ENCODE measurements at places on chromosomes 6 and 20.
A peak's percentile ranks its signal among the peaks of the same experiment; 100 is the strongest.

DNA sequence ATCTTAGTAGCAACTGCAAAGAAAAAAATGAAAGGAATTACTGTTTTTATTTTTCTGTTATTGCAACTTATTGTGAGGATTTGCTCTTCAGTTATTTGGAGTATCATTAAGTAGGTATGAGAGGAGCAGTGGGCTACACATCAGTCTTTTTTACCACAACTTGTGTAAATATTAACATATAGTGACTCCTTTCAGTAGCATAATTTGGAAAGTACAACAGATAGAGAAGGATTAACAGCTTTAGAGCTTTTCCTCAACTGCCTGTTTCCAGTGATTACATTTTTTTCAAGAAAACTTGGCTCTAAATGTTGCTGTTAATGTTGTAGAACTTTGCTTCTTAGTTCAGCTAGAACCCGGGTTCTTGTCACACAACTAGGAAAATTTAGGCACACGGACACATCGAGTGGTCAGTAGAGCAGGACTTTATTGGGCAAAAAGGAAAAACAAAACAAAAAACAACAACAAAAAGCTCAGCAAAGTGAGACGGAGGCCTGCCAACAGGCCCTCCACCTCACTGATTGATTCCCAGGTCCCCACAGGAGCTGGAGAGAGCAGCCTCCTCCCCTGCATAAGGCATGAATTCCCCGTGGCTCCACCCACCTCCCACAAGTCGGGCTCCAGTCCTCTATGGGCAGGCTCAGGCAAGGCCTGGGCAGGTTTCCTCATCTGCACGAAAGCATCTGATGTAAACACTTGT lies 75.1 kb downstream of the ADGRG6 start:
- DNase-seq: no peak

DNA sequence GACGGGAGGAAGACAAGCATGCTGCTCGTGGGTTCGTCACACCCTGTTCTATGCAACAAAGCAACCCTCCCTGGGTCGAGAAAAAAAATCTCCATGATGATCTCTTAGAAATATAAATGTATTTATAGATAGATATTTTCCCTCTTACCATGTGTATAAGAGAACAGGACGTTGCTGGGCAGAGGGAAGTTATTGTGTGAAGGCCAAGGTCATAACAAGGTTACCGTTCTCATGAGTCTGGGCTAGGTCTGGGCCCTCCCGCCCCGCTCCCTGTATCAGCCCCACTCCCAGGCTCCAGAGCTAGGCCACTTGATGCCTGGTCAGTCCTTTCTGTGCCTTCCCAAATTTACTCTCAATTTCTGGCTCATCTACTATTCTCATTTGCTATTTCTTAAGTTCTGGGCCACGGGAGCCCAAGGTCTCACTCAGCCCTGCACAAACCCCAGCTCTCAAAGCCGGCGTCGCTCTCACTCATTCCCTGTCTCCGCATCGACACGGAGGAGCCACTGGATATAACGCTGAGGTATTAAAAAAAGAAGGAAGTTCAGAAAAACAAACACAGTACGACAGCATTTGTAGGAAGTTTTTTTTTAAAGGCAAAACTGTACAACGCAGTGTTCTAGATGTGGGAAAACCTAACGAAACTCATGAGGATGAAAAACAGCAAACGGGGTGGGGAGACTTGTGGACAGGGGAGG lies 96.8 kb downstream of the PSMG4 start:
- no peak for DNase-seq

DNA sequence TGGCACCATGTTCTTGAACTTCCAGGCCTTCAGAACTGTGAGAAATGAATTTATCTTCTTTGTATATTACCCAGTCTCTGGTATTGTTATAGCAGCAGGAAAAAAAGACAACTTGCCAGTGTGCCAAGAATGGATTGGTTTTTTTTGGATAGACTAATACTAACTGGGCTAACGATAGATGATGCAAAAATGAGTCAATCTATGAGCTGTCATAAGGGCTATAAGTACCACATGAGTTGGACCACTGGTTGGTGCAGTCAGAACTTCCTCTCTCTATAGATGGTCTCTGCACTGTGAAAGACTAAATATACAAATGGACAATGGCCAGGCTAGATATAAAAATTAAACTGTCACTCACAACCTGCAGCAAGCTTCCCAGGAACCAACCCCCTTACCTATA lies 87.6 kb upstream of the COL21A1 start:
- no peak for DNase-seq

- no peak for DNase-seq
Observed at GRCh38 chr20:4836473-4836872, 114.8 kb downstream of the PRND start.

DNA sequence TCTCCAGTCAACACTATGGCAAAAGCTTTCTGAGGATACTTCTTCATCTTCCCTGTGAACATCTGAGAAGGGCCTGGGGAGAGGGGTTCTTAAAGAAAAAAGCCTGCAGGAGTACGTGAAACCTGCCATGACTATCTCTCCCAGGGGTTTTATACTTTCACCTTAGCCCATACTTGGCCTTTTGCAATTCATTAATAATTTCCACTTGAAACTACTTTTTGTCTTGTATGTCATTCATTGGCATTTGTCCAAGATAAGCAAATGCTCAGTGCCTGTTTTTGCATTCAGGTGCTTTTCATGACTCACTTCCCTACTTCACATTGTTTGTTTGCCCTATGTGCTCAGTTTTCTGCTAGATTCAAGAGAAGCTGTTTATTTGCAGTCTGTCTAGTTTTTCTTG lies 580.3 kb upstream of the GJE1 start:
- DNase-seq: no peak

- DNase-seq: no peak
Observed at GRCh38 chr6:154012852-154013251, 26.2 kb upstream of the OPRM1 start.

- no peak for DNase-seq
Observed at GRCh38 chr20:17936286-17936760, 32.3 kb downstream of the SNX5 start.

DNA sequence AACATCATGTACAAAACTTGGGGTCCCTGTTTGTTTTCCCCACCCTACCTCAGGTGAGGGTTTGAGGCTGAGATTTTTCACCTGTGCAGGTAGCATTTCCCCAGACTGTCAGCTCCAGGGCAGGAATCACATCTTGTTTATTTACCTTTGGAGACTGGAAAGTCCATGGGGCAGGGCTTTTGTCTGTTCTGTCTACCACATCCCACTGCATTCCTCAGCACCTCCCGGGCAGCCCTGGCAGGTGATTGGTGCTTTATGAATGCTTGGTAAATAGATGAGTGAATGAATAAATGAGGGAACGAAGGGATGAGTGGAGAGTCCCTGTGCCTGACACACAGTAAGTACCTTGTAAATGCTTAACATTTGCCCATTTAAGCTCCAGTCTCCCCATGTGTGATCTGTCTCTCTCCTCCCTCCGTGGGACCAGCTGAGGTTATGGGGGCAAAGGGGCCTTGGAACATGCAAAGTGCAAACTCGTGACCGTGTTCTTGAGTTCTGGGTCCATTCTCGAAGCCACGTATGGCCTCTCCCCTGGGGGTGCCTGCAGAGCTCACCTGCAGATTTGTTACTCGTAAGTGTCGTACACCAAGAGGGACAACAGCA lies 69.7 kb upstream of the PMEPA1 start:
- DNase-seq: no peak

DNA sequence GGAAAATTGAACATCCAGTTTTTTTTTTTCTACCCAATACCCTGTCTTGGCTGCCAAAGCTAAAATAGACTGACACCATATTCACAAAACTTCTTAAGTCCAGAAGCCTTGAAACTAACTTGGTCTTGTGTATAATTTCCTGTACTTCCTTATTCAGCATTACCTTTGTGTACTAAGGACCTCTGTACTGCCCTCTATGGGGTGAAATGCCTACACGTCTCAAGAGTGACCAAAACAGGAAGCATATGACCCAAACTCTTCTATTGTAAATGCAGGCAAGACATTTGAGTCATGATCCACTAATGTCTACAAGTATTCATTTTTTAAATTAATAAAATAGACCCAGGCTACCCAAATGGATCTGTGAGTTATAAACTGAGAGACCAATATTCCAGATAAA lies 50.4 kb downstream of the HMGCLL1 start:
- peak; percentile 4 for DNase-seq

- no peak for DNase-seq
Observed at GRCh38 chr6:162560891-162561290, 166.7 kb downstream of the PRKN start.

DNA sequence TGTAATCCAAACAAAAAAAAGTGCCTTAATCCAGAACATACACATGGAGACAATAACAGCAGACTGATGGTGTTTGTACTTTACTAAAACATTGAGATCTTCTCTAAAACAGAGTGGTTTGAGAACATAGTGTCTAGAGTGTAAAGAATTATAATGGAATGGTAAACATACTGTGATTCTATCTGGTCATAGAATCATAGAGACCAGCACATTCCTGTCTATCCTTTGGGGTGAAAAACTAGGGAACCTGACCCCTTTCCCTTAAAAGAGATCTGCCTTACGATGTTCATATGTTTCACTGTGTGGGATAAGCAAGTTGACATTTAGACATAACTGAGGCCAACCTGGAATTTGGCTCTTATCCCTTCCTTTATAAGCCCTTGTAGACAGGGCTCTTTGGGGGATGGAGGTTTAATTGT lies 55.7 kb downstream of the TRMT11 start:
- no peak for DNase-seq

- DNase-seq: no peak
Observed at GRCh38 chr6:50543666-50544065, 169.7 kb upstream of the TFAP2D start.

DNA sequence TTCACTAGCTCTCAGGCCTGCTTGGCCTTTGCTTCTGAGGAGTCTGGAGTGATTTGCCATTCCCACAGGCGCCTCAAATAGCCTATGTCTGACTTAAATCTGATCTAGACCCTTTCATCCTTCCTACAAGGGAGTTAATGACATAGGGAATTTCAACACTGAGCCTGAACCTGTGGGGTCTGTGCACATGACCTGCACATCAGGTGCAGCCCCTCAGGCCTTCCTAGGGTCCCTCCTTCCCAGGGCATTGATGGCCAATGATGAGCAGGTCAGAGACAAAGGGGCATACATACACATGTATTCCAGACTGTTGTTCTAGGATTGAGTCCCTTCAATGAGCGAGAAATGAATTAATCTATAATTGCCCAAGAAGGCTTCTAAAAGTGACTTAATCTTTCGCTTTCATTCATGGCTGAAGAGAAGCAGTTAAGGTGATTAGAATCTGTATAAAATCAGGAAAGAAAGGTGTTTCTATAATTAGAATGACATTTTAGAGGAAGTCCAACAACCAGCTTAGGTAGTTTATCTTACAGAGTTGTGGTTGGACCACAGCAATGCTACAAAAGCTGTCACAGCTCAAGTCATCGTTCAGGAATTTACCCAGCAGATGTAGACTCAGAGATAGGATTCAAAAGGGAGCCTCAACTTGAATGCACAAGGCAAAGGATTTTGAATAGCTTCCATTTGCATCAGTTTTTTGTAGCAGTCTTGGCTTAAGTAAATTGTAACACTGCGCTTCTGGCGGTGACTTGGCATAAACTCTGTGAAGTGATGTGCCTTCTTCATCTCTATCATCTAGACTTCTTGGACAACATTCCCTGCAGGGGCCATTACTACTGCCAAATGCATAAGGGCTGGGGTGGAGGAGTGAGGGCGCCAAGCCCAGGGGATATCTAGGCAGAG lies 27.0 kb upstream of the TBC1D7 start:
- DNase-seq: peak; percentile 94

DNA sequence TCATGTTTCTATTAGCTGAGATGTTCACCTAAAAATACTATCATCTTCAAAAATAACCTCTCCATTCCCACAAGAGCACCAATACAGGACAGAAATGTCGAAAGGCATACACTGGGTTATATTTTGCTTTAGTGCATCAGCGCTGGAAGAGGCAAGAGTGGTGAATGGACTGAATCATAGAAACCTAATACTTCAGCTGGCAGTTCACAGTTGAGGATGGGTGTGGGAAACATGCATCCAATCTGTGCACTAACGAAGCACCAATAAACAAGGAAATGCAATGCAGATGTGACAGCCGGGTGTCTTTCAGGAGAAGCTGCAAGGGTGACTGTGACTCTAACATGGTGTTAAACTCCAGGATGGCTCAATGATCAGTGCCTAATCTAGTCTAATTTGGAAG lies 365.8 kb downstream of the ESR1 start:
- peak; percentile 11 for DNase-seq

DNA sequence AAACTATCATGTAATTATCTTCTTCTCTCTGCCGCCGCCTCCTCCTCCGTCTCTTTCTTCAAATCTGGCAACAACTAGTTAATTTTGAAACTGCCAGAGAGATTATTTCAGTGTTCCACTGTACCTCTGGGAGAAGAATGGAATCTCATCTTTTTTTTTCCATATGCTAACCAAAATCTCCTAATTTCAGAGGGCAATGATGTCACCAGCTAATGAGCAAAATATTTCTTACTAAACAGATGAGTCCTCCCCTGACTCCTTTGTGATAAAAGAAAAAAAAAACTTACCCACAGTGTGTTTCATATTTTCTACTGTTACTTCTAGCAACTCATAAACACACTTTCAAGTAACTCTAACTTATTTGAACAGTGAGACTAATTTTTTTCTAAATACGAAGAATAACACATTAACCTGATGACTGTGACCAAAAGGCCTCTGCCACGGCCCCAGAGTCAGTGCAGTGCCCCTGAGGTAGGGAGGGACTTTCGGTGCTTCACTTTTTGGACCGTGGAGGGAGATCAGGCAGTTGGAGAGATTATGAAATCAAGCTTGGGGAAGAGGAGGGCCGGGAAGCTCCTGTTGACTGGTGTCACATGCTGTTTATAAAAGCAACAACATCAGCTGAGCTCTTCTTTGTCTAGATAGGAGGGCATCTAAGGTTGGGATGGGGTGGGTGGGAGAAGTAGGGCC lies 159.6 kb downstream of the SASH1 start:
- no peak for DNase-seq

DNA sequence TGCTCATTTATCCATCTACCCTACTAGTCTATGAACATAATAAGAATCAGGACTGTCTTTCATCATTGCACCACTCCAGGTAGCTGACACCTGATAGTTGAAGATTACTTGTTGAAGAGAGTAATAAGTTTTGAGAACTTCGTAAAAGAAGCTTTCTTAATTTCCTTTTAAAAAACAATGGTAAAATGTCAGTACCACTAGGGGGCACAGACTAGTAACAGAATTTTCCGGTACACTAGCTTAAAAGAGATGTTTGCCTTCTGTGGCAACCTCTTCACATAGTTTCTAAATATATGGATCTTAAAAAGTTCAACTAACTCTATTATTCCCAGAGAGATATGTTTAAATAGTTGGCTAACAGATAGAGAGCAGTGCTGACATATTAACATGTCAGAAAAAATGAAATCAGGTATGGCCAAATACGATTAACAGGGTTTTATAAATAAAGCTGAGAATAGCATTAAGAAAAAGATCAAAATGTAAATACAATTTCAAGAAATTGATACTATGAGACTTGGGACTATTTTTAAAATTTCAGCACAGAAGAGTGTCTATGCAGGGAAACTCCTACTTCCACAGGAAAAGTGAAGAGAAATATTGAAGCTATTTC lies 5.4 kb upstream of the KCNQ5 start:
- no peak for DNase-seq

GRCh38 chr6:25431975-25432307 lies 152.8 kb downstream of the CARMIL1 start:
- no peak for DNase-seq
